Stimulated activated CD4-positive, alpha-beta T cell treated with anti-CD3 and anti-CD28 coated beads, Interleukin-2, amount 100 ng/mL, for 4 hours (primary cell): ENCODE measurements at places on chromosomes 3 and 15.
A peak's percentile ranks its signal among the peaks of the same experiment; 100 is the strongest.

DNA sequence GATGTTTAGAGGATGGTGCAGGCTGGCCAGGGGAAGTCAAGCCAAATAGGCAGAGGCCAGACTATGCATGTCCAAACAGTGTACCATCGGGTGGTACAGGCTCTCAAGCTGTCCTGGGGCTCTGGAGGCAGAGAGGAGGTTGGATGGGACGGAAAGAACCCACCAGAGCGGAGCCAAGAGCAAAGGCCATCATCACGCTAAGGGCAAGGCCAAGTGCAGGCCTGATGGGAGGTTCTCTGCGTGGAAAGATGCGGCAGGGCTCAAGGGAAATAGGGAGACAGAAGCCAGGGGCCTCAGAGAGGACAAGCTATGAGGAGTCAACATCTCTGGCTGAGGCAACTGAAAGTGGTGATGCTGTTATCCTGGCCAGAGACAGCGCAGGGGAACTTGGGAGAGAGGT lies 102.7 kb downstream of the ASB7 start:
- no peak for DNase-seq

DNA sequence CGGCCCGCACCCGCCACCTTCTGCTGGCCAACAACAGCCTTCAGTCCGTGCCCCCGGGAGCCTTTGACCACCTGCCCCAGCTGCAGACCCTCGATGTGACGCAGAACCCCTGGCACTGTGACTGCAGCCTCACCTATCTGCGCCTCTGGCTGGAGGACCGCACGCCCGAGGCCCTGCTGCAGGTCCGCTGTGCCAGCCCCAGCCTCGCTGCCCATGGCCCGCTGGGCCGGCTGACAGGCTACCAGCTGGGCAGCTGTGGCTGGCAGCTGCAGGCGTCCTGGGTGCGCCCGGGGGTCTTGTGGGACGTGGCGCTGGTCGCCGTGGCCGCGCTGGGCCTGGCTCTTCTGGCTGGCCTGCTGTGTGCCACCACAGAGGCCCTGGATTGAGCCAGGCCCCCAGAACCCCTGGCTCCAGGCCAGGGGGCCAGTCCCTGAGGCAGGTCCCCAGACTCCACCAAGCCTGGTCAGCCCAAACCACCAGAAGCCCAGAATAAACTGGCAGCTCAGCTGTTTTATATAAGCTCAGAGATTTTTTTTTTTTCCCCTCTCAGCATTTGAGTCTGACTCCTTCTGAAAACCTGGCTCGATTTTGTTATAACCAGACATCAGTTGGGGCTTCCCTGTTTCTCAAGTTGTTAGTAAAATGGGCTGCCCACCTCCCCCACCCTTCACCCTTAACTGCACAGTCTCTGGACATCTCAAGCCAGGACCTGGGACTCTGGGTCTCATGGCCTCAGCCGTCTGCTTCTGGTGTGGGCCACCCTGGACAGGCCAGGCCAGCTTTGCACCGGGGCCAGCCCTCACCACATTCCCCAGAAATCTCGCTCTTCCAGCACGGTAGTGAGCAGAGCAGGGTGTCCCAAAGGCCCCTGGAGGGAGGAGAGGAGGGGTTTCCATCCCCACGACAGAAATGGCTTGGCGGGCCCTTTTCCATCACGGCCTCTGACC lies 1.6 kb downstream of the GP9 start:
- no peak for DNase-seq

GRCh38 chr15:85490856-85491255 lies 110.5 kb downstream of the AKAP13 start:
- no peak for DNase-seq

- no peak for DNase-seq
Observed at GRCh38 chr3:186502138-186502948, 41.8 kb downstream of the CRYGS start.

DNA sequence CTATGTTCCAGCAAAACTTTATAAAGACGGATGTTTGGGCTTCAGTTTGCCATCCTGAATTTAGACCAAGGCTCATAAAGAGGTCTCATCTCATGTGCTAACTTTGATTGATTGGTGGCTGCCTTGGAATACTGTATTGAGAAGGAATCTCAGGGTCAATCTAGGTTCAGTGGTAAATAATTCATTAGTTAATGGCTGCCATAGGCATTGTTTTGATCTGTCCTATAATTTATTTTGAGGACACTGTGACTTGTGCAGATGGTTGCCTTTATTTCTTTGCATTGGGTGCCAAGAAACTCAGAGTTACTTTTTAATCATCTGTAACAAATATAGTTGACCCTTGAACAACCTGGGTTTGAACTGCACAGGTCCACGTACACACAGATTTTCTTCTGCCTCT lies 159.8 kb downstream of the B3GALNT1 start:
- no peak for DNase-seq

DNA sequence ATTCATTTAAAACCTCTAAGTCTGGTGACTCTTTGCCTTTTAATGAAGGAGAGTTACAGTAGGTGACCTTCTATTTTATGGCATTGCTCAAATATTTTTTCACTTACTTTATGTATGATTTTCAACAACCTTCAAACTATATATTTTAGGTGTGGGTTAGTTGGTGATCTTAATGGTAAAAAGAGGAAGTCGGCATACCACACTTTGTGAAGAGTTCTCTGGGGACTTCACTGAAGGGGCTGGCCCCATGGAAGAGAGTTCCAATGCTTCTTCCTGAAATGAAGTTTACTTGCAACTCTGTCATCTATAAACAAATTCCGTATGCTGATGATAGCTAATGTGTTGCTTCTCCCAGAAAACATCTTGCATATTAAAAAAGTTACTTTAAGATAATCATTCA lies 647.0 kb upstream of the SGO1 start:
- DNase-seq = no peak

DNA sequence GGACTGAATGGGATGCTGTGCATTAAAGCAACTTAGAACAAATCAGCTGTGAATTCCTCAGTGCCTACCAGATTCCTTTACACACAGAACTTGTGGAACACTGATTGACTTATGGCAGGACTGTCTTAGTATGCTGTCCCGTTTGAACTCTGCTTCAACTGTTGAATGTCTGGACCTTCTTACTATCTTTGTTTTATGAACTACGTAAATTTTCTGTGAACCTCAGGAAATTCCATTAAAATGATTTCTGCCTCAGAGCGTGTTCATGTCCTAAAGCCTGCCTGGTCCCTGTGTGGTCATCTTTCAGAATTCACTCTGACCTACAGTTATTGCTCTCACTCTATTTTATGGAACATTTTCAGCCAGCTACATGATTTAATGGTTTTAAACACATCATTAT lies 29.4 kb upstream of the FBN1 start:
- DNase-seq = no peak

DNA sequence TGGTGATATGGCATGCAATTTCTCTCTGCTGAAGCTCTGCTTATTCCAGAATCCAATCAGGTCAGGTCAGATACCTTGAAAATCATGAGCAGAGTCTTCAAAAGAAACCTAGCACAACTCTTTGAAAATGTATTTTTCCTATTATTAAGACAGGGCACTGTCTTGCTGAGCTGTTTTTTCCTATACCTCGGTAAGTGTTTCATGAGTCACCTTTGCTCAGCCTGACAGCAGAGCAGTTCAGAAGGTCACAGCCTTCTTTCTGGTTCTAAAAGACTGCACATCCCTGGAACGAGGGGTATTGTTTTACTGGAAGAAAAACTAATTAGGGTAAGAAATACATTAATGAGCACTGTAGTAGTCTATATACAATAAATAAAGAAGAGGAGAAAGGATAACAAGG lies 422.0 kb downstream of the SOX2 start:
- DNase-seq = no peak

GRCh38 chr3:189119950-189120349 lies 51.8 kb upstream of the TPRG1 start:
- no peak for DNase-seq

DNA sequence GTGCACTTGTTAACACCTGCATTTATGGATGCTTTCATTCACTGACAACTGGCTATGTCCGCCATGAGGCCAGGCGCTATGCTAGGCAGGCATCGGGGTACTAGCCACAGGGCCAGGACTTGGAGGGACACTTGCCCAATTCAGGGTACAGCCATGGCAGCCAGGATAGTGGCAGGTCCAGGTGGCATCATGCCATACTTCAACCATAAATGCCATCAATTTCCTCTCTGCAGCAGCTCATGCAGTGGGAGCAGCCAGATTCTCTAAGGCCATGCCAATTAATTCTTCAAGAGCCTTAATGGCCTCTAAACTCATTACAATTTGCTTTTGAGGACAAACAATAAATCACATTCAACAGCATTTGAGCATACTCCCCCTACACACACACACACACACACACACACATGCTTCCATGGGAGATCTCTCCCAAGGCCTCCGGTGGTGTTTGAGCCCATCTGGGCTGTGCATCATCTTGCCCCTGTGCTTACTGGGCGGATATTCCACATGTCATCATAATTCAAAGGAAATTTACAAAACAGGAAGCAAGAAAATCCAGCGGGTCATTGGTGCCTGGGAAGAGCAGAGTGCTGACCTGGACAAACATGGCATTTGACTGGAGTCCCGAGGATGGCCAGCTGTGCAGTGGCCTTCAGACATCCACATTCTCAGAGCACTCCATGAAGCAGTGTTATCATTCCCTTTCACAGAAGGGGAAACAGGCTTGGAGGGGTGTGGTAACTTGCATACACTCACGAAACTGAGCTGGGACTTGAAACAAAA lies 109.1 kb downstream of the IQSEC1 start:
- no peak for DNase-seq

DNA sequence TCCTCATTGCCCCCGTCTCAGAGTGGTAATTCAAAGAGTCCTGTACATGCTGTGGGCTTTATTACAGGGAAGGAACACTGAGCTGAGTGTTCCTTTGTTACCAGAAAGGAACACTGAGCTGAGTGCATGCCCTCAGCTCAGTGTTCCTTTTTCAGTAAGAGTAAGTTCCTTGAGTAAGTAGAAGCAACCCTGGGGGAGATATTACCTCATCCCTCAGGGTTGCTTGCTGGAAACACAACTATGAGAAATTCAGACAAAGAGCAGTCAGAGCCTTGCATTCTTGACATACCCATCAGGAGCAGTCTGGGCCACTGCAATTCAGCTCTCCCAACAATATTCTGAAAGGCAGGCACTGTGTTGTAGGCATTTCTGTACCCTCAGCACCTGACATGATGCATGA lies 17.0 kb downstream of the CHRM5 start:
- no peak for DNase-seq

GRCh38 chr3:48404440-48405342 lies 25.2 kb downstream of the PLXNB1 start:
- DNase-seq = no peak

- peak; percentile 55 for DNase-seq
Observed at GRCh38 chr3:187066228-187066995, 72.9 kb downstream of the RPL39L start.

DNA sequence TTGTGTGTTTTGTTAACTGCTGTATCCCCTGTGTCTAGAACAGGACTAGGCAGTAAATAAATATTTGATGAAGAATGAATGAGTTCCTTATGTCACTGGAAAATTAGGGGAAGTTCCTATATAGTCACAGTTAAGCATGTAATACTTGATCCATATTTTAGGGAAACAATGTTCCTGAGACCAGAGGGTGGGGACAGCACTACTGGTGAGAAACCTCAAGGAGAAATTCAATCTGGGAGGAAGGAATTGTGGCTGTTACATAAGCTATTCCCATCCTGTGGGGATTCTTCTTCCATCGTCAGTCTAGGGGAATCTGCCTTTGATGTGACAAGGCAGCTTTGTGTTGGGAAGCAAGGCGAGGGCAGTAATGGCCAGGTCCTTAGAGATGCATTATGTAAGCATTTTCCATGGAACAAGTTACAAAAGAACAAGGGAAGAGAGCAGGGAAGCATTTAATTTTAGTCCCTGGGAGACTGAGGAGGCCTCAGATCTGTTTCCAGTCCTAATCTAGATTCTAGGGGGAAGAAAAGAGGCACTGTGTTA lies 219.3 kb upstream of the TTC14 start:
- no peak for DNase-seq

- no peak for DNase-seq
Observed at GRCh38 chr15:94205366-94205765, 26.0 kb upstream of the MCTP2 start.

DNA sequence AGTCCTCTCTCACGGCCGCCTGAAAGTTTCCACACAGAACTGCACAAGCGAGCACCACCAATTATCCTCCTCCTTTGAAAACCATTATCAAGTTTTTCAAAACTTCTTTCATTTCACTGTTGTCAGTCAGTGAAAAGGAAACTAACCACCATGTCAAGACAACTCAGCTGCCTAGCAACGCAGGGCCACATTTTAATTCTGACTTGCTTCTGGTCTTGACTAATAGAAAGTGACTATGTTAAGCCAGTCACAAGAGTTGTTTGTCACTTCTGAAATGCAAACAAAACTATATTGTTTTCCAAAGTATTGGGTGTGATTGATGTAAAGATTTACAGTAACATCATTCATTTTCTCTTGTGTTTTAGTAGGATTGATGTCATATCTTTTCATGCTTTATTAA lies 612.8 kb upstream of the AGTR1 start:
- DNase-seq = no peak

DNA sequence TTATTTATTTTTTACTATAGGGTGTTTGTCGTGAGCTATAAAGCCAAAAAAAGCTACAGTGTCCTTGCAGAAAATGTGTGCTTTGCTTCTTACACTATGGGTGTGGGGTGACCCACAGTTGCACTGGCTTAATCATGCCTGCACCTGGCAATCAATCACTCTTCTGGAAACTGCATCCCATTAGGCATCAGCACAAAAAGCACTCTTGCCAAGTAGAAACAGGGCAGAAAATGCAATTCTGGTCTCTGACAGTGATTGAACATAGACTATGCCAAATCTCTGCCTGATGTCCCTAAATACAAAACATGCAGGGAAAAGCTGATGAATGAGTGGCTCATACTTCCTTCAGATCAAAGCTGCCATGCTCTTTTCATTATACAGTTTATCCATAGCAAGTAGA lies 30.4 kb upstream of the PLAAT1 start:
- no peak for DNase-seq

GRCh38 chr3:83092521-83093221 lies 1331.2 kb upstream of the GBE1 start:
- no peak for DNase-seq

- DNase-seq = no peak
Observed at GRCh38 chr15:64634027-64634426, 141.4 kb downstream of the RBPMS2 start.

GRCh38 chr3:194278186-194278845 lies 72.8 kb downstream of the CPN2 start:
- no peak for DNase-seq

- no peak for DNase-seq
Observed at GRCh38 chr3:31942446-31942845, 38.6 kb downstream of the OSBPL10 start.

- DNase-seq = no peak
Observed at GRCh38 chr15:70424937-70425411, 327.3 kb upstream of the TLE3 start.

- DNase-seq = peak; percentile 3
Observed at GRCh38 chr3:179147514-179147872, 664 bp upstream of the PIK3CA start.

GRCh38 chr3:3201611-3202010 lies 22.1 kb upstream of the CRBN start:
- DNase-seq = no peak

- no peak for DNase-seq
Observed at GRCh38 chr15:96774216-96774615, 443.7 kb downstream of the NR2F2 start.
